ENCODE measurements at places on chromosomes 12 and 14. TPM values are rescaled to one million over a fixed set of nuclear protein-coding genes. Genes with fewer than 3 reads are reported as not detected.

GRCh38 chr12:12180136-12180535 is 86.7 kb downstream of the LRP6 start:
- H3K36me3 ChIP-seq: peaks cover 13% of the 10 kb centered on the region
- peak overlapping the region; percentile 8 for H3K27ac ChIP-seq
- no peak overlapping the region for H3K4me3 ChIP-seq
- H3K4me1 ChIP-seq: 0 out of 2 replicates have a peak, but pooled peaks cover 1% of the 10 kb centered on the region
- no peak for DNase-seq
- H3K27me3 ChIP-seq: no peaks in the 10 kb centered on the region

DNA sequence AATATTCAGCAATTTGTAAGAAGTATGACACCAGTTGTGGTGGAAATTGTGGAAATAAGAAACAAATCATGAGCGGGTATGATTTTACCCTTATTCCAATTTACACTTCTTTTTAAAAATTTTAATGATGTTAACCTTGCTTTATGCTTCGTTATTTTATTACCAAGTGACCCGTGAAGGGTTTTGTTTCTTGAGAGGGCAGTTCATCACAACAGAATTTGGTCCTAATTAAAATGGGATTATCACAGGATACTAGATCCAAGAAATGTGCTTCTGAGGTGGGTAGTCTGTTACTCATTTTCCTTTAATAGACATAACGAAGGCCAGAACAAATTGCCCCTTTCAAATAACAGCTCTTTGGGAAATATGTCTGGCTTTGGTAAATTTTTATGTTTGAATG is 25.5 kb upstream of the RASSF8 start:
- no peak overlapping the region for H3K4me3 ChIP-seq
- H3K27ac ChIP-seq: no peak overlapping the region
- no peak for DNase-seq
- peaks cover 3% of the 10 kb centered on the region for H3K4me1 ChIP-seq

DNA sequence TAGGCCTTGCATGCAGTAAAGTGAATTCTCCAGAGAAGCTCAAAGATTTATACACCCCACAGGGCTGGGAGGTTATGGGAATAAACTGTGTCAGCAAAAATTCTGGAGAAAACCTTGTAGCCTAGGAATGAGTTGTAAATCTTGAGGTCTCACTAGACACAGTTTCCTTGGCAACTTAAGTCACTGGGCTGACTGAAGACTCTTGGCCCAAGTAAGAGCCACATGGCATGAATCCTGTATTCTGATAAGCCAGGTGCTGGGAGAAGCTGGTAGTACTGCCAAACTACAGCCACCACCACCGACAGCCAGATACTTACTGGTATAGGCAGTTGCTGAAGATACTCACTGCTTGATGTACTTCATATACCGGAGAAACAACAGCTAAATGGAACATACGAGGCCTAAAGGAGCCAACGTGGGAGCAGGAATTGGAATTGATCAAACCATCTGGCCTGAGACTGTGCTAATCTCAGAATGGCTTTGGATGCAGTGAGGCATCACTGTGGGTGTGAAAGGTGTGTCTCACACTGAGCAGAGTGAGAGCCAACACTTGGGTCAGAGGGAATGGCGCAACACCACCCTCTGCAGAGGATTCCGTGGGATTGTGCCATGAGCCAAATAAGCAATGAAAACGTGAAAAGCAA is 102.8 kb upstream of the TMCC3 start:
- no peak overlapping the region for H3K4me3 ChIP-seq
- no peaks in the 10 kb centered on the region for H3K27me3 ChIP-seq
- DNase-seq: peak; percentile 22
- H3K4me1 ChIP-seq: no peaks in the 10 kb centered on the region

ATXN7L3B gene
- 35.8 TPM for total RNA-seq

FBRSL1 gene
- 129 TPM for total RNA-seq

NPAS3 gene
- 3.2 TPM for total RNA-seq

- peaks cover 41% of the 10 kb centered on the region for H3K4me1 ChIP-seq
- peak overlapping the region; percentile 45 for H3K4me3 ChIP-seq
- H3K27me3 ChIP-seq: no peaks in the 10 kb centered on the region
- DNase-seq: no peak
These were observed 882 bp upstream of the IL23A start for GRCh38 chr12:56337753-56338251.

CLEC4C gene
- total RNA-seq: 0.50 TPM

GRCh38 chr14:91727121-91727520 is 4.8 kb downstream of the CATSPERB start:
- H3K27me3 ChIP-seq: no peaks in the 10 kb centered on the region
- no peak overlapping the region for H3K4me3 ChIP-seq
- no peak for DNase-seq
- H3K27ac ChIP-seq: no peak overlapping the region
- H3K4me1 ChIP-seq: no peaks in the 10 kb centered on the region

FAM181A gene
- not detected for total RNA-seq

- no peak overlapping the region for H3K4me3 ChIP-seq
- DNase-seq: no peak
- no peak overlapping the region for H3K27ac ChIP-seq
- peaks cover 19% of the 10 kb centered on the region for H3K4me1 ChIP-seq
- peaks cover 43% of the 10 kb centered on the region for H3K36me3 ChIP-seq
These were observed 13.0 kb upstream of the TAS2R30 start for GRCh38 chr12:11147420-11147819.

JKAMP gene
- 33.2 TPM for total RNA-seq

DNA sequence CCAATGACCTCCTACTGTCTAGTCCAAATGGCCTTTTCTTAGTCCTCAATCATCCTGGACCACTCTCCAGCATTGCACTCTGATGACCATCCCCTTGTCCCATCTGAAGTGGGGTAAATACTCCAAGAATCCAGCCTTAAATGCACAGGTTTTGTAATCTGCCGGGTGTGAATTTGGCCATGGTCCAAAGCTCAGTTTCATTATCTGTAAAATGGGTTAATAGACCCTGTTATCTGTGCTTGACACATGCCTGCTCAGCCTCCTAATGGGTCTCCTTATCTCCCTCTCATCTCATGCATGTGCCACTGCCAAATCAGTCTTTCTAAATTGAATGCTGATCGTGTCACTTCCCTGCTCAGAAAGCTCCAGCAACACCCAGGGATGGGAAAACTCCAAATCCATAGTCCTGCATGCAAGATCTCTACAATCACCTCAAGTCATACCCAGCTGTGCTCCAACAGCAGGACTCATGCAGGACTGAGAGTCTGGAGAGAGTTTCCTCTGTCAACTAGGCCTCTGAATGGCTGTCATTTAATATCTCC is 22.3 kb downstream of the LGR5 start:
- peaks cover 8% of the 10 kb centered on the region for H3K4me1 ChIP-seq
- no peak for DNase-seq
- no peak overlapping the region for H3K27ac ChIP-seq
- no peak overlapping the region for H3K4me3 ChIP-seq
- no peaks in the 10 kb centered on the region for H3K36me3 ChIP-seq

SAMD15 gene
- total RNA-seq: 0.30 TPM

DNA sequence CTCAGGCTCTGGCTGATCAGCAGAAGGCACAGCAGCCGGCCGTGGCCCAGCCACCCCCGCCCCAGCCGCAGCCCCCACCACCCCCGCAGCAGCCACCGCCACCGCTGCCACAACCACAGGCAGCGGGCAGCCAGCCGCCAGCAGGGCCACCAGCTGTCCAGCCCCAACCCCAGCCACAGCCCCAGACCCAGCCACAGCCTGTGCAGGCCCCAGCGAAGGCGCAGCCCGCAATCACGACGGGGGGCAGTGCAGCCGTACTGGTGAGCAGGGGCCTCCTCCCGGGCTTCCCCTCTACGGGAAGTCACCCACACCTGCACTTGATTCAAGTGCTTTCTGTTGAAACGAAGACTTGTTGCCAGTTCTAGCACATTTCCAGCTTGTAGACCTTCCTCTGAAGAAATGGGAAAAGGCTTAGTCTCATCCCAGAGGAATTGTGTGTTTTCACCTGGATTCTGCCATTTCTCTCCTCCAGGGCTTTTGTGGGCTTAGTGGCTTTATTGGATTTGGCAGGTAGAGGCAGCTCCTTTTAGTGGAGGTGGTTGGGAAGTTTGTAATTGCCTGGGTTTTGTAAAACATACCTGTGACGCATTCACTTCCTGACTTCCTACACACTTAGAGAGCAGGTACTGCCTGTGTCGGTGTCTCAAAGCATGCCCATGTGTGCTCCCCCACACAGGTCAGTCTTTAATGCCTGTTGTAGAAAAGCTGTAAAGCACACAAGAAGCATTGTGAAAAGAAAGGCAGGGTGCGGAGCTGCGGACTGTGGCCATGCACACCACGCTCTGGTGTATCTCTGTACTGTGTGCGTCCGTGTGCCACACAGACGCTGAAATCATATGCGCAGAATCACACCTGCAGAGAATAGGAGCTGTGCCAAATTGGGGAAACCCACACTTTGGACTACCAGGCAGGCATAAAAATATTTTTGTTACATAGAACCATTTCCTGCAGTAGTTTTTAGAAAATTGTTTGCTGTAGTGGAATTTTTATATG is 90.5 kb downstream of the DDX51 start:
- no peak for DNase-seq
- peaks cover 7% of the 10 kb centered on the region for H3K4me1 ChIP-seq
- H3K36me3 ChIP-seq: peaks cover 79% of the 10 kb centered on the region
- H3K27me3 ChIP-seq: no peaks in the 10 kb centered on the region

SLC5A8 gene
- total RNA-seq: 0.07 TPM

KRT6C gene
- total RNA-seq: not detected

PNMA1 gene
- total RNA-seq: 49.6 TPM

DNA sequence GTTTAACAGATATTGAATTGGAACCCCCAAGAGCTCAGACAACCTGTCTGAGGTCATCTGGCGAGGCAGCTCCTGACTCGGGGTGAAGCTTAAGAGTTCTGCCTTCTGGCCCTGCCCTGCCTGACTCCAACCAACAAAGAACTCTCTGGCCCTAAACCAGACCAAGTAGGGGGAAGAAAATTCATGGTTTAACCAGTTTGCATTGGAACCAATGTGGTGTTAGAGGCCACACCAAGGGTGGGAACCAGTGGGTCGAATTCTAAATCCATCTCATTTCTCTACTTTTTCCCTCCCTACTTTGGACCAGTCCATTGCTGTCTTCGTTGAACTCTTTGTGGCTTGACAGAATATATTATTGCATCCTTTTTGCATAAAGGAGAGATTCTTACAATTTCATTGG is 30.4 kb upstream of the GSG1 start:
- H3K4me3 ChIP-seq: no peak overlapping the region
- no peak overlapping the region for H3K27ac ChIP-seq
- H3K36me3 ChIP-seq: no peaks in the 10 kb centered on the region
- H3K4me1 ChIP-seq: peaks cover 15% of the 10 kb centered on the region

BIN2 gene
- 0.20 TPM for total RNA-seq

- H3K27ac ChIP-seq: no peak overlapping the region
- no peaks in the 10 kb centered on the region for H3K36me3 ChIP-seq
- DNase-seq: no peak
- H3K27me3 ChIP-seq: no peaks in the 10 kb centered on the region
These were observed 179.1 kb upstream of the HIF1A start for GRCh38 chr14:61516118-61516743.

DNA sequence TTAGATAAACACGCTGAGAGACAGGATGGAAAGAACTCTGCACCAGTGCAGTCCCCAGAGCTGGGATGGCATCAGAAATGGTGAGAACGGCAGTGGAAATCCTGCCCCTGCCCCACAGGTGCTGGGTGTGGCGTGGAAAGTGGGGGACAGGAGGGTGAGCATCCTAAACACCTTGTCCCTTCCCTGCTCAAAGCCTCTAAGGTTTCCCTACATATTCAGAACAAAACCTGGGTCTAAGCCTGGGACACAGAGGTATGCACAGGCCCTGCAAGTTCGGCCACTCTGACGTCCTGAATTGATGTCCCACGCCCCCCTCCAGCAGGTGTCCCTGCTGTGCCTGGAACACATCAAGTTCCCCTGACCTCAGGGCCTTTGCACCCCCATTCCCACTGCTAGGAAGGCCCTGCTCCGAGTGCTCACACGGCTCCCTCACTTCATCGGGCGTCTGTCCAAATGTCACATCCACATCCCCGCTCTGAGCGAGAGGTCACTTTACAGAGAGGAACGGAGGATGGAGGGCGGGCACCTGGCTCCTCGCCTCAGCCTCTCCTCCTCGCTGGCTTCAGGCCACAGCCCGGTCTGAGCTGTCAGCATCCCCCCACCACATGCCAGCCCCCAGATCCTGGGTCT is 38.5 kb upstream of the SFSWAP start:
- DNase-seq: no peak
- no peaks in the 10 kb centered on the region for H3K4me1 ChIP-seq
- no peak overlapping the region for H3K4me3 ChIP-seq
- H3K27ac ChIP-seq: no peak overlapping the region
- H3K36me3 ChIP-seq: 0 out of 2 replicates have a peak, but pooled peaks cover 3% of the 10 kb centered on the region

GRCh38 chr12:80794551-80794950 is 77.8 kb downstream of the MYF5 start:
- peaks cover 35% of the 10 kb centered on the region for H3K4me1 ChIP-seq
- peaks cover 4% of the 10 kb centered on the region for H3K36me3 ChIP-seq
- H3K27me3 ChIP-seq: no peaks in the 10 kb centered on the region
- no peak overlapping the region for H3K4me3 ChIP-seq
- 0 out of 2 replicates have a peak overlapping the region, but pooled peaks have one; percentile 20 for H3K27ac ChIP-seq

E2F7 gene
- 19.8 TPM for total RNA-seq

GRCh38 chr14:67999705-68000384 is 180.3 kb downstream of the RAD51B start:
- no peaks in the 10 kb centered on the region for H3K4me1 ChIP-seq
- 0 out of 2 replicates have a peak, but pooled peaks cover 6% of the 10 kb centered on the region for H3K36me3 ChIP-seq
- no peak overlapping the region for H3K4me3 ChIP-seq
- H3K27me3 ChIP-seq: no peaks in the 10 kb centered on the region

FANCM gene
- total RNA-seq: 16.7 TPM

DNA sequence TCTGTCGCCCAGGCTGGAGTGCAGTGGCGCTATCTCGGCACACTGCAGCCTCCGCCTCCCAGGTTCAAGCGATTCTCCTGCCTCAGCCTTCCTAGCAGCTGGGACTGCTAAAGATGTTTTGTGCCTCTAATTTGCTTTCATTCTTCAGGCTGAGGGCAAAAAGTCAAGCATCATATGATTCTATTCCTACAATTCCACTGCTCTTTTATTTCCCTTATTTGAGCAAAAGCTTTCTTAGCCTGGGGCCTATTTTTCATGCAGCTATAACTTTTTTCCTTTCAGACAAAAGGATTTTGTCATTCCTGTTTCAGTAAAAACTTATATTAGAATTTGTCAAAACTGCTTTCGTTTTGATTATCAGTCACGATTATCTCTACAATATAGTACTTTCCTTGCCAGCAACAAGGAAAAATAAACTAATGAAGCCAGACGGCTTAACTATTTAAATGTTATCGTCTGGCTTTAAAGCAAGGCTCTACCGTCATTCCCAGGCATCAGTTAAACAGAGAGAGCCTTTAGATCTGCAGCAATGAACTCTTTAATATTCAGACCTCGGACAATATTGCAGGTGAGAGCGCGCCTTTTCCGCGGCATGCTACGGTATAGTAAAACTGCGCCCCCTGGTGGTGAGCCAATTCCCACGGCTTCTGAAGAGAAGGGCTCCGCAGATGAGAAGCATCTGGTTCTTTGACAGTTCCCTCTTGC is 1.4 kb upstream of the SLC2A13 start:
- peak; percentile 87 for DNase-seq
- H3K4me3 ChIP-seq: peak overlapping the region; percentile 27
- H3K27me3 ChIP-seq: peaks cover 11% of the 10 kb centered on the region
- H3K27ac ChIP-seq: no peak overlapping the region
- no peaks in the 10 kb centered on the region for H3K36me3 ChIP-seq
- peaks cover 40% of the 10 kb centered on the region for H3K4me1 ChIP-seq

All from WTC11 (cell line).